ENCODE measurements at places on chromosomes 3 and 15.

DNA sequence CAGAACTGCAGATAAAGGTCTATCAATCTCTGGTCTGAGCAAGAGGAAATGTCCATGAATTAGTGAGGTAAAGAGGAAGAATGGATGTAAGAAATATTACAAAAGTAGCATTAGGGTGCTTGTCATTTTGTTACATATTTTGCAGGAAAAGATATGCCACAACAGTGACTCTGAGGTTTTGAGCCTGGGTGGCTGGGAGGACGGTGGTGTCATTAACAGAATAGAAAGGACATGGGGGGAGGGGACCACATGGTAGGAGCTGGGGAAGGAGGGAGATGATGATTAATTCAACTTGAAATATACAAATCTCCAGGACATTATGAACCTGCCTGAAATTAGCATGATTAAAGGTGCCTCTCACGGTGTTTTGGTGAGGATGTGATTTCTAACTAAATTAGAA is 245.5 kb upstream of the MDFIC2 start:
- DNase-seq: no peak

GRCh38 chr15:85329561-85330422 is 50.6 kb upstream of the AKAP13 start:
- DNase-seq: no peak

DNA sequence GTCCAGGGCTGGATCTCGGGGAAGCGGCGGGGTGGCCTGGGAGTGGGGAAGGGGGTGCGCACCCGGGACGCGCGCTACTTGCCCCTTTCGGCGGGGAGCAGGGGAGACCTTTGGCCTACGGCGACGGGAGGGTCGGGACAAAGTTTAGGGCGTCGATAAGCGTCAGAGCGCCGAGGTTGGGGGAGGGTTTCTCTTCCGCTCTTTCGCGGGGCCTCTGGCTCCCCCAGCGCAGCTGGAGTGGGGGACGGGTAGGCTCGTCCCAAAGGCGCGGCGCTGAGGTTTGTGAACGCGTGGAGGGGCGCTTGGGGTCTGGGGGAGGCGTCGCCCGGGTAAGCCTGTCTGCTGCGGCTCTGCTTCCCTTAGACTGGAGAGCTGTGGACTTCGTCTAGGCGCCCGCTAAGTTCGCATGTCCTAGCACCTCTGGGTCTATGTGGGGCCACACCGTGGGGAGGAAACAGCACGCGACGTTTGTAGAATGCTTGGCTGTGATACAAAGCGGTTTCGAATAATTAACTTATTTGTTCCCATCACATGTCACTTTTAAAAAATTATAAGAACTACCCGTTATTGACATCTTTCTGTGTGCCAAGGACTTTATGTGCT is 527 bp downstream of the B2M start:
- no peak for DNase-seq

- no peak for DNase-seq
Measured at GRCh38 chr3:175118382-175118941, 259.3 kb downstream of the NAALADL2 start.

- DNase-seq: no peak
Measured at GRCh38 chr15:72169236-72169920, 28.2 kb downstream of the GRAMD2A start.

GRCh38 chr15:49986326-49986725 is 132.7 kb downstream of the ATP8B4 start:
- DNase-seq: no peak

- no peak for DNase-seq
Measured at GRCh38 chr3:20160230-20160629, 25.8 kb downstream of the SGO1 start.

- no peak for DNase-seq
Measured at GRCh38 chr15:101803676-101804075, 367 bp downstream of the OR4F6 start.

DNA sequence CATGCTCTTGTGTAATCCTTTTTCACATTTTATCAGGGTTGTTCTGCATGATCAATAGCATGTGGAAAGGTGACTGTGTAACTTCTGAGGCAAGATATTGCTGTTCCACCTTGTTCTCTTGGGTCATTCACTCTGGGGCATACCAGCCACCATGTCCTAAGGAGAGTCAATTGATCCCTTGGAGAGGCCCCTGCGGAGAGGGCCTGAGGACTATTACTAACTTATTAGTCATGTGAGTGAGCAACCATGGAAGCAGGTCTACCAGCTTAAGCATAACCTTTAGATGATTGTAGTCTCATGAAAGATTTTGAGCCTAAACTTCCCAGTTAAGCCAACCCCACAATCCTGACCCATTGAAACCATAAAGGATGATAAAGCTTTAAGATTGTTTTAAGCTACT is 22.0 kb upstream of the COL6A5 start:
- DNase-seq: no peak

- DNase-seq: no peak
Measured at GRCh38 chr3:105065895-105066839, 300.5 kb upstream of the ALCAM start.

DNA sequence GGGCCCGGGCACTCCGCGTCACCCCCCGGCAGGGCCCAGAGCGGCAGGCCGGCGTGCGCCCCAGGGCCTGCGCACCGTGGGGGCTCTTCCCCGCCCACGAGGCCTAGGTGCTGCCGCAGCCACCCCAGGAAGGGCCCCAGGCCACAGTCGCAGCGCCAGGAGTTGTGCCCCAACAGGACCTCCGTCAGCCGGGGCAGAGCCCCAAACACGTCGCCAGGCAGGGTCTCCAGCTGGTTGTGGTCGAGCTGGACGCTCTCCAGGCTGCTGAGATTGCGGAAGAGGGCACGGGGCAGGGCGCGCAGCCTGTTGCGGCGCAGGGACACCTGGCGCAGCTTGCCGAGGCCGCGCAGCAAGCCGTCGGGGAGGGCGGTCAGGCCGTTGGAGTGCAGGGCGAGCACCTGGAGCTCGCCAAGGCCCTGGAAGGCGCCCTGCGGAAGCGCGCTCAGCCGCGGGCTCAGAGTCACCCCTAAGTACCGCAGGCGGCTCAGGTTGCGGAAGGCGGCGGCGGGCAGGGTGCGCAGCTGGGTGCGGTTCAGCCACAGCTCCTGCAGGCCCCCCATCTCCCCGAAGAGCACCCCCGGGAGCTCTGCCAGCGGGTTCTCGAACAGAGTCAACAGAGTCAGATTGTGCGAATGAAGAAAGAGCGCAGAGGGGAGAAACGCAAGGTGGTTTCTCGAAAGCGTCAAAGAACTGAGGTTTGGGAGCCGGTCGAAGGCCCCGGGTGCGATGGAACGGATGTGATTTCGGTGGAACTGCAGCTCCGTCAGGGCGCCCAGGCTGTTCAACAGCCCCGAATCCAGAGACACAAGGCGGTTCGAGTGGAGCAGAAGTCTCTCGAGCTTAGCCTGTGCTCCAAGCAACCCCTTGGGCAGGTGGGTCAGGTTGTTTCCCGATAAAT is 2.0 kb downstream of the GP5 start:
- peak; percentile 10 for DNase-seq

DNA sequence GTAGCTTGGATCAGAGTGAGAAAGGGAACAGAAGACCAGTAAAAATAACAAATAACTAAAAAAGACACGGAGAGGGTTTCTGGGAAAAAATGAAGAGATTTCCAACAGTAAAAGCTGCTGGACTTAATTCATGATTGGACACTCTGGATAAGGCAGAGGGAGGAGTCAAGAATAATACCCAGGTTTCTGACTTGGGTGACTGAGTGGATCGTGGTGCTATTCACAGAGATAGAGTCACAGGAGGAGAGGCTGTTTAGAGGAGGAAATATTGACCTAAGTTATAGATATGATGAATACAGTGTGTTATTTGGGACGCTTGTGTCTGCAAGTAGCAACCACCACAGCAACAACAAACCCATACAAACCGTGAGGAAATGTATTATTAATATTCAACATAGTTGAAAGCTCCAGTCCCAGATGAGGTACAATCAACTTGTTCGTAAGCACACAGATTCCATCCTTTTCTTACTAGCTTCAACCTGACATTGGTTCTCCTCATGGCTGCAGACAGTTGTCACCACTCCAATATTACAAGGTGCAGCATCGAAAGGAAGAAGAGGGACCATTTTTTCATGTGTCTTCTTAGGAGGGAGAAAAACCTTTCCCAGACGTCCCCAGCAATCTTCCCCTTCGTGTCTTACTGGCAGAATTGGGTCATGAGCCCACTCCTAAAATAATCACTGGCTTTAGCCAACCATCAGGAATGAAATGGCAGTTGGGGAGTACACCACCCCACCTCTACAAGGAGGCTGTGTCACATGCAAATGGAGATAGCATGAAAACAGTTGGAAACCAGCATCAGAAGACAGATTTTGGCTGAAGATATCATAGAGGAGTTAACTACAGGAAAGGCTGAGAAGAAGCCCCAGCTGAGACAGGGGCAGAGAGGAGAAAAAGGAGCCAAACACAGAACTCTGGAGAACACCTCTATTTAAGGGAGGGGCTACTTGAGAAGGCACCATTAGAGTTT is 387.8 kb downstream of the SHQ1 start:
- DNase-seq: no peak

DNA sequence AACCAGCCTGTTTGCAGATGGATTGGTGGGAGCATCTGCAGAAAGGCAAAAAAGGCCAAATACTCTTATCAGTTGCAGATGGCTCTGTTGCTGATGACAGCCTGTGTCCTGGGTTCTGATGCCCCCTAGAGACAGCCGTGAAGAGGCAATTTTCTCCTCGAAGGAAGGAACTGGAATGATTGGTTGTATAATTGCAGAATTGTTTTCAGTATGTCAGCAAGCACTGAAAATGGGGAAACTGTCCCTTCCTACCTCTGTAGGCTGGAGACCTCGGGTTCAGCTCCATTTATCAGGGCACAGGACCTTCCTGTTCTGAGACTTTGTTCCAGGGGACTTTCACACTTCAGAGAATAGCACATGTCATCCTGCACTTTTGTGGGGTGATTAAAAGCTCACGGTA is 103.0 kb downstream of the PGPEP1L start:
- DNase-seq: no peak

GRCh38 chr15:48121849-48122248 is 1.1 kb downstream of the SLC24A5 start:
- no peak for DNase-seq

GRCh38 chr3:166531730-166532129 is 694.5 kb upstream of the BCHE start:
- no peak for DNase-seq

DNA sequence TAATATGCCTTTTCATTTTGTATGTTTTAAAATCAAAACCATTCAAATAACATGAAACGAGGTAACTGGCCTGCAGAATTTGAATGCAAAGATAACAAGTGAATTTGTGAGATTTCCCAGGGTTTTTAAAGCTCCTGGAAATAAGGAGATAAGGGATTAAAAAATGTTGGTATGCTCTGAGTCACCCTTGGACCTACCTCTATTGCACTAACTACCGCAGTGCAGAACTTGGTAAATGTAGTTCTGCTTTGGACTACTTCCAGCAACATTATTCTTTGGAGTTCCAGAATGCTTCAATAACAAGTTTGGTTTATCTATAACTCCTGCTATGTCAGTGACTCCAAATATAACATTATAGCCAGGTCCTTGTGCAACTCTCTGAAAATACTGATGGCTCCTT is 201.7 kb downstream of the GAP43 start:
- no peak for DNase-seq

- no peak for DNase-seq
Measured at GRCh38 chr3:10475983-10476382, 29.4 kb downstream of the ATP2B2 start.

DNA sequence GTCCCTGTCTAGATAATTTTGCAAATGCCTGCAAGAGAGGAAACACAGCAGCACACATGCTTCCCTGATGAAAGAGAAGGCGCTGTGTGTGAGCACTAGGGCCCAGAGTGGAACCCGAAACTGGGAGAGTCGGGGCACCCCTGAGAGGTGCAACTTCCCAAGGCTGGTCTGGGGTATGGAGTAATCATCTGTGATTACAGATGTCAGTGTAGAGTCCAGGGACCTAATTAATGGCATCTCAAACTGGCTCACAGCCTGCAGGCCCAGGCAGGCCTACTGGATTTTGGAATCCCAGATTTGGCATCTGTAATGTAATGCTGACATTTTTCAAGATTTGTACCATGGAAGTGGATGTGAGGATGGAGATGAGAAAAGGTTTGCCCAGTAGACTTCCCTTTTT is 29.4 kb downstream of the PGPEP1L start:
- no peak for DNase-seq

DNA sequence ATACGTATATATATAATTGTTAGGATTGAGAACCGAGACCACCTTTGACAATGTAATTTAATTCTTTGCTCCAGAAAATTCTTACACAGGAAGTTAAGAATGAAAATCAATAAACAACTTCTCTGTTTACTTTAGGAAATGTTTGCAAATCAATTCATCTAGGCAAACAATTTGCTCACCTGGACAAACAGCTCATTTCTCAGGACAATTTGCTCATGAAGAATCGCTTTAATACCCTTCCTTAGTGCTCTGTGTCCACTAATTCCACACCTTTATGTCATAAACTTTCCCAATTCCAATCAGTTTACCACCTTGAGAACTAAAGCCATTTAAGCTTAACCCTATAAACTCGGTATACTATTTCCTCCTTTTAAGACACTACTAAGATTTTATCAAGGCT is 292.2 kb downstream of the BCHE start:
- no peak for DNase-seq

- DNase-seq: no peak
Measured at GRCh38 chr15:100174904-100175275, 166.9 kb downstream of the ADAMTS17 start.

- no peak for DNase-seq
Measured at GRCh38 chr3:105448338-105448982, 81.8 kb downstream of the ALCAM start.

- DNase-seq: no peak
Measured at GRCh38 chr3:65593780-65594752, 444.7 kb downstream of the MAGI1 start.

- DNase-seq: no peak
Measured at GRCh38 chr15:52008359-52008697, 10.7 kb upstream of the MAPK6 start.

- DNase-seq: no peak
Measured at GRCh38 chr3:36992806-36993325, at the start of gene EPM2AIP1. TSS of gene EPM2AIP1 (minus strand) at chr3:36993131. CDS start at chr3:36993077, 54 bp downstream.

DNA sequence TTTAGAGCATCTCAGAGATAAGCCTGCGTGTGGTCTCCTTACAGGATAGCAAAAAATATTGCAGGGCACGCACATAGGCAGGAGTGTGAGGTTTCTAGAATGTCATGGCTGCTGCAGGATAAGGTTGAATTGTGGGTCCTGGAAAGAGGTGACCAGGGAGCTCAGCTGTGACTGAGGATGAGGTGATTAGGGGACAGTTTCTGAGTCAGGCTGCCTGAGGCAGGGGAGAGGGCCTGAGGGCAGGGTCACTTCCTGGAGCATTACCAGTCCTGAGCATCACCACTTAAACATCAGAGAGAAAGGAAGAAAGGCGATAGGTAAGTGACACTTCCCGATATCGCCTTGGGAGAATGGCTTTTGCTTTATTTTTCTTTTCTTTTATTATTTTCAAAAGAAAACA is 813.8 kb downstream of the TUSC7 start:
- DNase-seq: no peak

GRCh38 chr3:96900566-96900965 is 86.2 kb downstream of the EPHA6 start:
- no peak for DNase-seq

GRCh38 chr15:34282384-34282783 is 55.2 kb downstream of the SLC12A6 start:
- no peak for DNase-seq

- no peak for DNase-seq
Measured at GRCh38 chr3:126961191-126961790, 21.6 kb upstream of the PLXNA1 start.

GRCh38 chr3:133944181-133944580 is 48.5 kb upstream of the RAB6B start:
- DNase-seq: no peak

All from activated naive CD4-positive, alpha-beta T cell (primary cell).